ENCODE measurements at places on chromosomes 5 and 9. TPM values are rescaled to one million over a fixed set of nuclear protein-coding genes. Genes with fewer than 3 reads are reported as not detected.

DNA sequence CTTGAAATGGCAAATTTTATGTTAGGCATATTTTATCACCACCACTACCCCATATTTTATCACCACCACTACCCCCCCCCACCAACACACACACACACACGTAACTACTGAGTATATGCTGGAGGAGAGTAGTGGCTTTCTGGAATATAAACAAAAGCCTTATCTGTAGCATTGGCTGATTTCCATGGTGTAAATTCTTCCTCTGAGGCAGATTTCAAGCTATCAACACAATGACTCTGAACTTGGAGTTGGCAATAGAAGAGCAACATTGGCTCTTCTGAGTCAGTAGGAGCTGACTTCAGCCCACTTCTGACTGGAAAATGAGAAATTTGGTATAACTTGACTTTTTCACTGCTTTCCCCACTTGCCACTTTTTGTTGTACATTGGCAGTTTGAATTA lies 143.0 kb downstream of the CAVIN4 start:
- no peaks in the 10 kb centered on the region for H3K27me3 ChIP-seq
- DNase-seq, result no peak
- H3K27ac ChIP-seq, result no peak overlapping the region
- no peaks in the 10 kb centered on the region for H3K4me1 ChIP-seq
- H3K36me3 ChIP-seq, result no peaks in the 10 kb centered on the region
- no peak overlapping the region for H3K4me3 ChIP-seq

The MYOT gene
- not detected for total RNA-seq

The ATOX1 gene
- 48.1 TPM for total RNA-seq

The C1QTNF3 gene
- 4.8 TPM for total RNA-seq

- no peaks in the 10 kb centered on the region for H3K27me3 ChIP-seq
- H3K4me3 ChIP-seq, result no peak overlapping the region
- no peak overlapping the region for H3K27ac ChIP-seq
- H3K36me3 ChIP-seq, result peaks cover 16% of the 10 kb centered on the region
- no peak for DNase-seq
Observed at GRCh38 chr5:10757043-10757442, 4.0 kb downstream of the DAP start.

DNA sequence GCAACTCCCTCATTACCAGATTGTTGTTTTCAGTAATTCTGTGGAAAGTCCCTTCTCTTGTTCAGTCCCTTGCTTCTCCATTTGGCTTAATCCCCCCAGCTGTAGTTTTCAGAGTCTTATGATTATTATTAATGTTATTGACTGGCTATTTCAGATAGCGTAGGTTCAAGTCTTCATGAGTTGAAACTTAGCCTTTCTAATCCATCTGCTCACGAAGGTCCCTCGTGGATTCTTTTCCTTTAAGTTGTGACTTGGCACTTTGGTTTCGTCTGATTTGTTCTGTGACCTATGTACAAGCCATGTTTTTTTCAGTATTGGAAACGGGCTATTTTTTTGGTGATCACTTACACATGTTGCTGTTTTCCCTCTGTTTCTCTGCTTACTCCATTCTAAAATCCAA lies 260.3 kb downstream of the TMEM167A start:
- no peak overlapping the region for H3K27ac ChIP-seq
- peaks cover 2% of the 10 kb centered on the region for H3K36me3 ChIP-seq
- no peak for DNase-seq
- H3K27me3 ChIP-seq, result no peaks in the 10 kb centered on the region
- no peak overlapping the region for H3K4me3 ChIP-seq

The CYLC2 gene
- not detected for total RNA-seq
